ENCODE measurements at places on chromosomes 6 and 20.

GRCh38 chr6:144265390-144265789 is 19.7 kb upstream of the UTRN start:
- DNase-seq: no peak

- DNase-seq: no peak
Measured at GRCh38 chr6:134544737-134545136, 226.8 kb upstream of the SGK1 start.

DNA sequence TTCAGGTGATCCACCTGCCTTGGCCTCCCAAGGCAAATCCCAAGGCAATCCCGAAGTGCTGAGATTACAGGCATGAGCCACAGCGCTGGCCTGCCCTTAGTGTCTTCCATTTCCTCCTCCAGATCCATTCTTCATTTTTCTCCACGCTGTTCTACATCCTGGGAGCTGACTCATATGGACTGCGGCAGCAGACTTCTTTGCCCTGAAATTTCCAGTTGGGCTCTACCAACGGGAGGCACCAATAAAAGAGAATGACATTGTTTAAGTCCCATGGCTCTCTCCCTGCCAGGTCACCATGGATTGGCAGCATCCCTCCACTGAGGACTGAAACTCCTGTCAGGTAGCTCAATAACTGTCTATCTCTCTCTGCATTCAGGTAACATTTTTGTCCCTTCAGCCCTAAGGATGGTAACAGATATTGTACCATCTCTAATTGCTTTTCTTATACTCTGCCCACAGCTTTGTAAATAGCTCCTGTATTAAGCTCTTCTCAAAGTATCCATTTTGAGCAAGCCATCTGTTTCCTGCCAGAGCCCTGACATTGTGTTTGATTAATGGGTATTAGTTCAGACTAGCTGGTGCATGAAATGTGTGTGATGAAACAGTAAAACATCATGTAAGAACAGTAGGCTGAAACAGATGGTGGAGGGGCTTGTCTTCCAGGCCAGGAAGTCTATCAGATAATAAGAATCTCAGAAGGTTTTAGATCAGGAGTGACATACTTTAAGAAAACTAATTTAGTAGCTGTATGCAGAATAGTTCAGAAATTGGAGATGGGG is 3.6 kb downstream of the TBCC start:
- DNase-seq: no peak

GRCh38 chr6:25193460-25194171 is 85.6 kb upstream of the CARMIL1 start:
- peak; percentile 85 for DNase-seq

- DNase-seq: no peak
Measured at GRCh38 chr20:9482180-9482579, 32.2 kb upstream of the LAMP5 start.
